ENCODE measurements at places on chromosomes 6 and 20.

DNA sequence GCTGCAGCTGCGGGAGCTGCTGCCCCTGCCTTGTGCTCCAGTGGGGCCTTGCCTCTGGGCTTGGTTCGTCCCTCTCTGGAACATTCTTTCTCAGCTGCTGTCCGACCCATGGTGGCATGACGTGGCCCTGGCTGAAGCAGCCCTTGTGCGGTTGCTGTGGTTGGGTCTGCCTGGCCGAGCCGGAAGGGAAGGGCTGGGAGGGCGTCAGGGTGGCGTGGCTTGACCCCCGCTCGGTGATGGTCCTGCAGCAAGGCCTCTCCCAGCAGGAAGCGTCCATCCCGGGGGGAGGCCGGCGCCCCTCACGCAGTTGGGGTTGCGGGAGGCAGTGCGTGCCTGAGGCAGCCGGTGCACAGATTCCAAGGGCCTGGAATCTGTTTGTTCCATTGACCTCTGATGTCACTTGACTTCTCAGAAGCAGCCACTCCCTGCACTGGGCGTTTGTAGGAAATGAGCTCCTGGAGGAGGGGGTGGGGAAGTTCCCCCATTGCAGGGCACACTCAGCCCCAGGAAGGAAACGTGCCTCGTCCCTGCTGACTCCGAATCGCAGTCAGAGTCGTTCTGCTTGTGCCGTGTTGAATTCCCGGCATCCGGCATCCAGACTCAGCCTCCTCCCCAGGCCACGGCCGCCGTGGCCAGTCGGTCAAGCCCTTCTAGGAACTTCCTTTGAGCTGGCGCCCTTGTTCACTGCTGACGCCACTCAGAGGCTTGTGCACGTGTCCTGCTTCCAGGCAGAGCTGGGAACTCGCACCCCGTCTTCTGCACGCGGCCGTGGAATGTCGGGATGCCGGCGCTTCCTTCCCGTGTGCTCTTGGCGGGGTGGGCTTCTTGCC lies 9.7 kb upstream of the TNFRSF6B start:
- no peak for DNase-seq

DNA sequence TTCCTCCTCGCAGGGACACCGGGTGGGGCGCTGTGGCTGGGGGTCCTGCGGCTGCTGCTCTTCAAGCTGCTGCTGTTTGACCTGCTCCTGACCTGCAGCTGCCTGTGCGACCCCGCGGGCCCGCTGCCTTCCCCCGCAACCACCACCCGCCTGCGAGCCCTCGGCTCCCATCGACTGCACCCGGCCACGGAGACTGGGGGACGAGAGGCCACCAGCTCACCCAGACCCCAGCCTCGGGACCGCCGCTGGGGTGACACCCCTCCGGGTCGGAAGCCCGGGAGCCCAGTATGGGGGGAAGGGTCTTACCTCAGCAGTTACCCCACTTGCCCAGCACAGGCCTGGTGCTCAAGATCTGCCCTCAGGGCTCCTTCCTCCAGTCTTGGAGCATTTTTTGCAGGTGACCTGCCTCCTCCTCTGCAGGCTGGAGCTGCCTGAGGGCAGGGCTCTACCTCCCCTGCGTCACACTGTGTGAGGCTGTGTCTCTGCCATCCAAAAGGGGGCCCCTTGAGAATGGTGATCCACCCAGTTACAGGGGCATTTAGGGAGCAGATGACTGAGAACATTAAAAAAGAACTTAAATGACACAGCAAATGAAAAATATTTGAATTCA lies 3.9 kb upstream of the CNPY3 start:
- DNase-seq: no peak

GRCh38 chr6:1382883-1383728 lies 6.3 kb upstream of the FOXF2 start:
- DNase-seq: no peak

DNA sequence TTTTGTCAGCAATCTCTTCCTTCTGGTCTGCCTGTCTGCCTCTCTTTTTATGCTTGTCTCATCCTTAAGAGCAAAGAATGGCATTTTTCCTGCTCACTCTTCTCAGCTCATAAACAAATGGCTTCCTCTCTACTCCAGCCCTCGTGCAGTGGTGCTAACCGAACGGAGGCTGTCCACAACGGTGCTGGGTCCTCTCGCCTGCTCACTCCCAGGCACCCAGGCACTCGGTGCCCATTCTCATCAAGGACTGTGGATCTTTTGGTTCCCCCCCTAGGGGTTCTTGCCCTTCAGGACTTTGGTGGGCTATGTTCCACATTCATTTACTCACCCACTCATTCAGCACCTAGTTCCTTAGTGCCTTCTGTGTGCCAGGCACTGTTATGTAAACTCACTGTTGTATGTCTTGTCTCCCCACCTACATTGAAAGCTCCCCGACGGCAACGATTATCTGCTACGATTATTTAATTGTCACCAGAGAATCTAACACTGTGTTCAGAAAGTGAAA lies 113.9 kb downstream of the FYN start:
- no peak for DNase-seq

- DNase-seq: no peak
Measured at GRCh38 chr6:1724124-1724523, 114.4 kb downstream of the FOXC1 start.

- DNase-seq: peak; percentile 60
Measured at GRCh38 chr20:20466341-20466879, 98.5 kb downstream of the INSM1 start.

GRCh38 chr6:2890976-2891767 lies 11.9 kb downstream of the SERPINB9 start:
- no peak for DNase-seq

DNA sequence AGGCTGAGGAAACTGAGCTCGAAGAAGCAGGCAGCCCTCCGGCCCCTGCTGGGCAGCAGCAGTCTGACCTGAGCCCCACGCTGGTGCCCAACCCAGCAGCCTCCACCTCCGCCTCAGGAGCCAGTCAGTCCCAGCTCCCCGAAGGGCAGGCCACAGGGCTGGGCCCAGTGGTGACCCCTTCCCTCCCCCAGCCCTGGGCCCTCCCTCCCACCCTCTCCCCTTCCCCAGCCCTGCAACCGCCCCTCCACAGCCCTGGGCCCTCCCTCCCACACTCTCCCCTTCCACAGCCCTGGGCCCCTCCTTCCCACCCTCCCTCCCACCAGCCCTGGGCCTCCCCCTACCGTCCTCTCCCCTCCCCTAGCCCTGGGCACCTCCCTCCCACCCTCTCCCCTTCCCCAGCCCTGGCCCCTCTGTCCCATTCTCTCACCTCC lies 115.0 kb downstream of the TAF4 start:
- no peak for DNase-seq

DNA sequence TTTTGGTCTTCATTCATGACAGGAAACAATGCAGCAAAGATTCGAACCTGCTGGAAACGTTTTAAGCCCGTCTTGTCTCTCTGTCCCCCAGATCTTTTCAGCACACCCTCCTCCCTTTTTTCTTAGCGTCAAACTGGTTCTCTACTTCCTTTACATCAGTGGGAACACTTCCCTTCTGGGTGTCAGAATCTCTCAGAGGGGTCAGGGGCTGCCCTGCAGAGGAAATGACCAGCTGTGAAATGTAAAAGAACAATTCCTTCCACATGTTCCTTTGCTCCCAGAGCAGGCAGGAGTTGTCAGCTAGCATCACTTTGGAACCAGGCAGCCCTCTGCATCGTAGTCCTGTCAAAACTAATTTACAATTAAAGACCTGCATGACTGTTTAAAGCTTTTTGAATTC lies 619.0 kb downstream of the TFAP2A start:
- DNase-seq: no peak

- DNase-seq: no peak
Measured at GRCh38 chr6:44668391-44668930, 281.0 kb downstream of the CDC5L start.

DNA sequence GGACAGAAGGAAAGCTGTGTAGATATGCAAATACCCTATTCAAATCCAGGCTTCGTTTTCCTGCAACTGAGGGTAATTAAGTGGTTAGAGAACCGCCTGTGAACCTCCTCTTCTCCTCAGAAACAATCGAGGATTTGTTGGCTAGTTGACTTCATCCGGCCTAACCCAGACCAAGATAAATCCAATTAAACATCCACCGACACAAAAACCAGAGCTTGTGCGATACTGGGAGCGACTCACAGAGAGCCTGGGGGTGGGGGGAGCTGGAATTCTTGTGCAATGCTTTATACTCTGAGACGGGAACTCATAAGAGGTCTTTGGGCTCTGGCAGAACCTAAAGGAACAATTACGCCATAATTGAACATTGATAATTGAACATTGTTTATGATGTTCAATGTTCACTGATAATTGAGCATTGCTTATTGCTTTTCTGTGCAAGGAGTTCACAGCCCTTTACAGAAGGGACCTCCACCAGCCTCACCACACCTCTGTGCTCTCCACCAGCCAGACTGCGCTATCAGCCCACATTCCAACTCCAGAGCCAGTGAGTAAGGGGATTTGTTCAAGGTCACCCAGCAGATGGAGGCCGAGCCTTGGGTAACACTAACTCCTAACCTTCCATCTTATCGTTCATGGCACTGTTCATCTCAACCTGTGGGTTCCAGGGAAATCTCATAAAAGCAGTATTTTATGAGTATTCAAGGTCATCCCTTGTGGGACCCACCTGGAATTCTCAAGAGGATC lies 429.6 kb upstream of the JARID2 start:
- DNase-seq: no peak

- DNase-seq: no peak
Measured at GRCh38 chr6:126625019-126625418, 285.1 kb downstream of the CENPW start.

GRCh38 chr6:52157301-52157941 lies 28.8 kb upstream of the IL17A start:
- no peak for DNase-seq

DNA sequence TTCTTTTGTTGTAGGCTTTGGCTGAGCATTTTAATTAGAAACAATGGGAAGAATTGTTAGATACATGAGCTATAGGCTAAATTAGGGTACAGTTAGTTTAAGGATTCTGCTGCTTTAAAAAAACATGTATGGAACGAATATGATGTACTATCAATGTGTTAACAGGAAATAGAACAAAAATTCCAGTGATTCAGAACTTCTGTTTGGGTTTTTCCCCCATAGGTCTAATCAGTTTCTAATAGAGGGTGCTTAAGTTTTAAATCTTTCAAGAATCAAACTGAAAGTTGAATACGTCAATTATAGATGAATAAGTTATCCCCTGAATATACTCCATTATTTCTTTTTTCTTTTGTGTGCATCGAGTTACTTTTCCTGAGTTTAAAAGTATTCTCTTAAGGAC lies 1.9 kb downstream of the TAB2 start:
- DNase-seq: no peak

- no peak for DNase-seq
Measured at GRCh38 chr6:39560915-39561314, 164.3 kb downstream of the KIF6 start.

GRCh38 chr6:14546036-14546435 lies 428.5 kb downstream of the CD83 start:
- no peak for DNase-seq

- DNase-seq: no peak
Measured at GRCh38 chr6:28206928-28207509, 18.1 kb upstream of the ZSCAN9 start.

- no peak for DNase-seq
Measured at GRCh38 chr6:52621631-52622030, 44.8 kb upstream of the TRAM2 start.

GRCh38 chr6:18823782-18824386 lies 436.7 kb downstream of the RNF144B start:
- DNase-seq: peak; percentile 67

- DNase-seq: no peak
Measured at GRCh38 chr20:17909869-17910321, 58.7 kb downstream of the SNX5 start.

- no peak for DNase-seq
Measured at GRCh38 chr20:52004018-52004417, 187.6 kb downstream of the ZFP64 start.

DNA sequence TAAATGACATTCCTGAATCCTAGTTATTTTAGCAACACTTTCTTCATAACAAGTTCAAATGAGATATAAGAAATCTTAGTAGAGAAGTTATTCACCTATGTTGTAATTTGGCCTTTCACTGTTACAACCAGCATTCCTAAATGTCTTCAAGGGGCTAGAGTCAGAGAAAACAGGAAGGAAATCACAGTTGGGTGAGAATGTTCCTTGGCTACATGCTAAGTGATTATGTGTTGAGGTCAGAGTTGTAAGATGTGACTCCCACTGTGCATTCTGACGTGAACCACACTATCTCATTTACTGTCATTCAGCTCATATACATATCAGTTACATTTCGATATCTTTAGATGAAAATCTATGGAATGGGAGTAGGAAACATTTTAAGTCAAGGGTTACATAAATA lies 51.0 kb upstream of the MLIP start:
- no peak for DNase-seq

DNA sequence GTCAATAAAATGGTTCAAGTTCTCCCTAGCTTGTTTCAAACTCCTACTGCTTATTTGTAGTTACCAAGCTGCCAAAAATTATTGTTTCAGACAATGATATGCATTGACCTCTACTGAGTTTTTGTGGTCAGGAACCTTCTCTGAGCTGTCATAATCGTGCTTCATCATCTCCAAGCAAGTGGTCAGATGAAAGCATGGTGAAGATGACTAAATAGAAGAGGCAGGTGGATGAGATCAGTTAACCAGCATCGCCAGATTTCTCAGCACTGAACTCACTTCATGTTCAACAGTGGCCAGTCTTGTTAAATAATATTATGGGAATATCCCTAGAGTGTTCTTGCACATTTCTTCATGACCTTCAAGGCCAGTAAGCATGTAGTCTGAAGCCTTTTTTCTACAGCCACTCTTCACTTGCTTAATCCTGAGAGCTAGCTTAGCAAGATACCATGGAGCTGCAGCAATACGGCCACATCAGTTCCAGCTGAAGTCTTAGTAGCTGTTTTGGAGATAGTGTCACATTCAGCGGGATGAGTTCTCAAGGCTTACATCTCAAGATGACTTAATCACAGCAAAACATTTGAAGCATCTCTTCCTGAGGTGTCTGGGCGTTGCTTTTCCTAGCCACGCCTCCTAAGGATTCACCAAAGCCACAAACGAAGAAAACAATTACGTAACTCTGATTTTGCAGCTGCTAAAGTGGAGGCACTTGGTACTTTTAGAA lies 101.6 kb upstream of the TMEM30A start:
- DNase-seq: no peak

DNA sequence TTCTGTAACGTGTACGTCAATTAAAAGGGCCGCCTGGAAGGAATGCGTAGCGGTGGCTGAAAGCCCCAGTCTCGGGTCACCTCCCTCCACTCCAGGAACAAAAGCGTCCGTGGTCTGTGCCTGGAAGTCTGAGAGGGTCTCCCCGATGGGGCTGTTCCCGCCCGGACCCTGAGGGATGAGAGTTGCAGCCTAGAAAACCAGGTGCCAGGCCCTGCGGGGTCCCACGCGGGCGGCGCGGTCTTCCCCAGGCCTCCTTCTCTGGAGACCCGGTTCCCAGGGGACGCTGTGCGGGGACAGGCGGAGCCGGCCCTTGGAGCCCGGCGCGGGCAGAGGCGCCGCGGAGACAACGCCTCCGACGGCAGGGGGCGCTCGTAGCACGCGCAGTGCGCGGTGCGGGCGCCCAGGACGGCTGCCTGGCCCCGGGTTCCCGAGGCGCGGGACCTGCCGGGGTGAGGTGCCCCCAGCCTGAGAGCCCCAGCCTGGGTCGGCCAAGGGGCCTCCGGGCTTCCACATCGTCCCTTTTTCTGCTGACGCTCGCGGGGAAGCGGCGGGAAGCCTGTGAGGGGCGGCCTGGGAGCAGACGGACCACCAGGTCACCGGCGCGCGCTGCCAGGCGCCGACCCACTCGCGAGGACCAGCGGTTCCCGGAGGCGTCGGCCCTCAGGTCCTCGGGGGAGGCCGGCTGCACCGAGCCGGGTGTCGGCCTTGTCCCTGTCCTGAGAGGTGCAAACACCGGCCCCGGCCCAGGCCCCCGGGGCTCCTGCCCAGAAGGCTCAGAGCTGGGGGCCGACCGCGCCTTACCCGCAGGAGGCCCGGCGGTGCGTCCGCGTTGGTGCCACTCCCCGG lies 5.3 kb upstream of the FOXC1 start:
- peak; percentile 83 for DNase-seq
